Psoas muscle (tissue), 8 donors: ENCODE measurements at places on chromosomes 1 and 21. TPM values are rescaled to one million over a fixed set of nuclear protein-coding genes. Genes with fewer than 3 reads are reported as not detected.

DNA sequence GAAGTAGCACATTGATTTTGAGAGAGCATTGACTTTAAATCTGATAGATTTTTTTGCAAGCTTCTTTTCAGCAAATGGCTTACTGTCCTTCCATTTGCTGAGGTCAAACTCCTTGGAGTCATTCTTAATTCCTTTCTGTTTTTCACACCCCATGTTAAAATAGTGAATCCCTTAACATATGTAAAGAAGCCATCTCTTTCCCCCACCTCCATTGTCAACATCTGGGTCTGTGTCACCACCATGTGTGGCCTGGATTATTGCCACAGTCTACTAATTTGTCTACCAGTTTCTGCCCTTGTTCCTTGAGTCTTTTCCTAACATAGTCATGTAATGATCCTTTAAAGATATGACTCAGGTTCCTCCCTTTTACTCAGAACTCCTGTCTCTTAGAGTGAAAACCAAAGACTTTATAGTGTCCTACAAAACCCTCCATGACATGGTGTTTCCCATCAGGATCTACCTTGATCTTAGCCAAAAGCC lies 104.7 kb downstream of the ST6GALNAC3 start:
- no peak for DNase-seq

GRCh38 chr1:21663951-21664805 lies 5.0 kb downstream of the RAP1GAP start:
- DNase-seq, result no peak

Gene RYR2
- total RNA-seq, result 0.48 TPM

DNA sequence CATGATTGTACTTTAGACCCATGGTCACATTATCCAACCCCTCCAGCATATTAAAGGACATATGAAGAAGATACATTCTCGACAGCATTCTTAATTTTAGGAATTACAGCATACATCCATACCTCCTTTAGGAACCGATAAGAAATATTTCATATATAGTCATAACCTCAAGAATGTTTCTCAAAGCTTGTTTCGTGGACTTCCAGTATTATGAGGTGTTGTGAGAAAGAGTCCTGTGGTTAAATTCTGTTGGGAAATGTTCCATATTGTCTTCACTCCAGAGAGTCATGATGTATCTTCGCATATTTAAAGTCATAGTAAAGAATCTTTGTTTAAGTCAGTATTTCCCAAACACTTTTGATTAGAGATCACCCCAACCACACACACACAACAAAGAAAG lies 321.0 kb upstream of the SNX7 start:
- DNase-seq, result no peak

DNA sequence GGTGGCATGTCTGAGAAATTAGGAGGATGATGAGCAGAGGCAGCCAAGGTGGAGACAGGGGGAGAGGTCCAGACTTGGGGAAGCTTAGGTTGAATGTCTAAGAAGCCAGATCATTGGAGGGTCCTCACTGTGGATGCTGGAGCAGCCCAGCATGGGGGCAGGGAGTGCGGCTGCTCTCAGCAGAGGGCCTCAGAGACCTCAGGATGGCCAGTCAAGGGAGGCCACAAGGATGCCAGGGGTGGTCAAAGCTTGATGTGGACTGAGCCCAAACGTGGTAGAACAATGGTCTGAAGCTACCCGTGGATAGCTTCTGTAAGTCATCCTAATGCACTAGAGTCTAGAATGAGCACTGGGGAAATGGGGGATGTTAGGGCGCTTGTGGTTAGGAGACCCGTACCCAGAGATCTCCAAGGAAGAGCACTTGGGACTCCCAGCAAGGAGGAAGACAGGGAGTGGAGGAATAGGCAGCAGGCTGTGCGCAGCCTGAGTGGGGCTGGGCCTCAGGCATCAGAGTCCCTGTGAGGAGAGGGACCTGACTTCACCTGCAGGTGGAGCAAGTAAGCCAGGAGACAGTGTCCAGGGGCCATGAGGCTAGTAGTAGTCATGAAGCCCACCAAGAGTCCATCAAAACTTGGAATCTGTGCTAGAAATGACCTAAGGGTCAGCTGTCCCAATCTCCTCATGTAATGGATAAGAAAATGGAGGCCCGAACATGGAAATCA lies 4.3 kb upstream of the S100A9 start:
- no peak for DNase-seq

Gene ANKRD65
- total RNA-seq, result 0.77 TPM

Gene CA6
- not detected for total RNA-seq

DNA sequence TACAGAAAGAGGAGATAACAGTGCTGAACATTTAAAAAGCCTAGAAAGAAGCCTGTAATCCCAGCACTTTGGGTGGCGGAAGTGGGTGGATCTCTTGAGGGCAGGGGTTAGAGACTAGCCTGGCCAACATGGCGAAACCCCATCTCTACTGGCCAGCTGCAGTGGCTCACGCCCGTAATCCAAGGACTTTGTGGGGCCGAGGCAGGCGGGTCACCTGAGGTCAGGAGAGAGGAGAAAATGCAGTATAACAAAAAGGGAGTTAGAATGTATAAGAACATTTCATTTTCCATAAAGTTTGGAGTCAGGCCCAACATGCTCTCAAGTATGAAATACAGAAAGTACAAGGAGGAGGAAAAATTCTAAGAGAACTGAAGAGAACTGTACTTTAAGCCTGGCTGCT lies 134.5 kb downstream of the SMYD3 start:
- peak; percentile 54 for DNase-seq

DNA sequence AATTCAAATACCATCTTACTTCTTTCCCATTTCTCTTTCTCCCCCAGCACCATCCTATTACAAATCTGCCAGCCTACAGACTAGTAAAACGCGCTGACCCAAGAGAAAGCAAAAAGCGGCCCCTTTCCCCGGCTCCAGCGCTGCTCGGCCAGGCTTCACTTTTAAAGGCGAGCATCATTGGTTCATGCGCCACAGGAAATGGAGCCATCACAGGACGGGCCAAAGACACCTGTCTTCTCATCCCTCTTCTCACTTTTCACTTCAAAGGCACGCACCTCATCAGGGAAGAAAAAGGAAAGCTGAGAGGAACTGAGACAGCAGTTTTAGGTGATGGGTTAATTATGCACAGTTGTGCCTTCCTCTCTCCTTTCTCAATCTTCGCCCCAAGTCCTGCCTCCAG lies 664.2 kb upstream of the USP24 start:
- DNase-seq, result no peak

Gene TBCE
- total RNA-seq, result 26.8 TPM

DNA sequence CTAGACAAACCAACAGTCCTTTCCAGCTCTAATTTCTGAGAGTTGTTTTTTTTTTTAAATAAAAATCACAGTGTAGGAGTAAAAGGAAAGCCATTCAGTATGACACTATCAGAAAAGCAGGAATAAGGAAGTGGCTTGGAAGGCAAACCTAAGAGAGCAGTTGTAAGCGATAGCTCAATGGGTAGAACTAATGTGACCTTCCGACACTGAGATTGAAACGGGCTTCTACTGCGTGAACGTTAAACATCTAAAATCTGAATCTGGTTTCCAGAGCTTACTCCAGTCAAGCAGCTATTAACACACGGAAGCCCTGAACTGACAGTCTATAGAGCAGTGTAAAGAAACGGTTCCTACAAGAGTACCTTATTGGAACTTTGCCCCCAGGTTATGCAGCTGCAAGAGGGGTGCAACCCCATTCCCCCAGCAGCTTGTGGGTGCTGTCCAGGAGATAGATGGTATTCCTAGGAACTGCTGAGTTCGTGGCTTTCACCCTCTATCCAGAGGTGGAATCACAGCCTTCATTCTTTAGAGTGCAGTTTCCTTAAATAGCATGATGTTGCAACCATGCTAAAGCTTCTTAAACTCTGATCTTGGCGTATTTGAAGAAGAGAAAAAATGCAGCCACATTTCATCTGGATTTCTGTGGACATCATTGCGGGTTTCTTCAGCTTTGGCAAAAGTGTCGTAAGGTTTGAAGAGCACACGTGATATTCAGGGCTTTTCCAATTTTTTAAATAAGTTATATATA lies 3.3 kb upstream of the IRF2BP2 start:
- no peak for DNase-seq

DNA sequence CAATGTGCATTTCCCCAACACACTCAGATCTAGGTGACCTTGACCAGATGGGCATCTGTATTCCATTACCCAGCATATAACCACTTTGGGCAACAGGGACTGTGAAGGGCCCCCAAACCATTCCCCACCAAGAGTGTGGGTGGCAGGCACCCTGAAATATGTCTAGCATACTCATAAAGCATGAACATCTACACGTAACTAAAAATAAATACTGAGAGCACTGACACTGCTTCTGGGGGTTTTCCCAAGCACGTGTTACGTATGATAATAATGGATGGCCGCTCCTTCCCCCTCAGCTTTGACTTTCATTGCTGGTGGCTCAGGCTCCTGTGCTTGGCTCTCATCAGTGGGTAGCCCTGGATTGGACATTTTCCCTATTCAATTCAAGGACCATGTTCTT lies 39.1 kb downstream of the IGSF3 start:
- DNase-seq, result no peak

Gene ERICH3
- 0.04 TPM for total RNA-seq
